ENCODE measurements at places on chromosomes 7 and 10.

DNA sequence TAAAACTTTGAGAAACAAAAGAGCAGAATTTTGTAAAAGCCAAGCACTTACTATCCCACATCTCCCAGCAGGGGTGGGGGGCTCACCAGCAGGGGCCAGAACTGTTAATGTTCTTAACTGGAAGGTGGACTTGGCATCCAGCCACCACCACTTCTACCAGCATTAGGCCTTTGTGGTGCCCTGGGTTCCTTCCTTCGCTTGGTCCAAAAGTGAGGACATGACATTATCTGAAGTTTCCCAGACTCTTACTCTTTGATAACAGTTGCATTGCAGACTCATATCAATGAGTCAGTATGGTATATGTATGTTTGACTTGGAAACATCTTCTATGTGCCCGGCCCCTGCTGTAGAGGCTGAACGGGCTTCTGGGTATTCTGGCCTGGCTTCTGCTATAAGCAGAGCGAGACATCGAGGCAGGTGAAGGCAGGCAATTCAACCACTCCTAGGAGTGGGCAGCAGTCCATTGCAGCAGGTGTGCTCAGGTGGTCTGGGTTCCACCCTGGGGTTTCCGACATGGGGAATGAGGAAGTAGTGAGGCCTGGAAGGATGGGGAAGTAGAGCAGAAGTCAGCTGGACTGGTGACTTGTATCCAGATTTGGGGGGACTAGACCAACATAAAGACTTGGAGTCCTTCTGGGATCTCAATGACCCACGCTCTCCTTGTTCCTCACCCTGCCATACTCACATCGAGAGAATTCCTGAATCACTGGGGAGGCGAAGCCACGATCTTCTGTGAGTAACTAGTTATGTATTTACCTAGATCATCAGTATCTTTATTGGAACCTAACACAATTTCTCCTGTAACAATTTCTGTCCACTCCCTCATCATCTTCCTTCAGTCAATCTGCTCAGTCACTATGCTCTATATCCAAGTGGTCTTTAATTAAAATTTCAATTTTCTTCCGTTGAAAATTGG is 4.1 kb downstream of the ZNF777 start:
- no peak for DNase-seq

DNA sequence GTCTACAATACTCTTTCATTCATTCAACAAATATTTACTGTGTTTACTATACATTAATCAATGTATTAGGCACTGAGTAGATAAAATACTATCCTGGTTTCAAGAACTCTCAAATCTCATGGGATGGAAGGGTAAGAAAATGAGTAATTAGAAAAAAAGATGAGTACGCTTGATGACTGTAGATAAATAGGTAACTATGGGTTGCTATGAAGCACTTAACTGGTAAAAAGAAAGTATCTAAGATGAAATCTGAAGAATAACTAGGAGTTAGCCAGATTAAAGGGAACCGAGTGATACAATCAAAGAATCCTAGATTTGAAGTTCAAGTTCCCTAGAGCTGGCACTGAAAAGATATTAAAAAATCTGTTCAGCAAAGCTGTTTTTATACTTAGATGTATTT is 62.1 kb downstream of the IQUB start:
- no peak for DNase-seq

- no peak for DNase-seq
Observed at GRCh38 chr7:17769918-17770317, 170.4 kb downstream of the SNX13 start.

- no peak for DNase-seq
Observed at GRCh38 chr10:78619896-78620295, 448.9 kb upstream of the ZMIZ1 start.

- DNase-seq, result no peak
Observed at GRCh38 chr10:131451407-131452015, 140.0 kb upstream of the TCERG1L start.

Data from stimulated activated CD8-positive, alpha-beta memory T cell treated with anti-CD3 and anti-CD28 coated beads, Interleukin-4, amount 100 ng/mL, for 4 hours (primary cell).